ENCODE measurements at places on chromosomes 2 and 18.

DNA sequence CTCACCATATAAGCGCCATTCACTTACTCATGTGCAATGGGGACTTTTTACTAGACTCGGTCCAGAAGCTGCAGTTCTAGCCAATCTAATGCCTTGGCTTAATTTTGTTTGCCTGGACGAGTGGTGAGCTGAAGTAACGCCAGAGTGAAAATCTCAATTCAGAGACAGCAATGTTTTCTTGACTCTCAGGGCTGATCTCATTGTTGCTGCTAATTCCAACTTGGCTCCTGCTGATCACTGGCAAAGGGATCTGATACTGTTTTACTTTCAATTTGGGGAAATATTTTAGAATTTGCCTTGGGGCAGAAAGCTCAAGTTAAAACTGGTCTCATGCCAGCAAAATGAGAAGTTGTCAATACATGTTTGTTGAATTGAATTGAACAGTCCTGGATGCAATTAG, 906.6 kb upstream of the CDH2 start:
- DNase-seq: no peak

DNA sequence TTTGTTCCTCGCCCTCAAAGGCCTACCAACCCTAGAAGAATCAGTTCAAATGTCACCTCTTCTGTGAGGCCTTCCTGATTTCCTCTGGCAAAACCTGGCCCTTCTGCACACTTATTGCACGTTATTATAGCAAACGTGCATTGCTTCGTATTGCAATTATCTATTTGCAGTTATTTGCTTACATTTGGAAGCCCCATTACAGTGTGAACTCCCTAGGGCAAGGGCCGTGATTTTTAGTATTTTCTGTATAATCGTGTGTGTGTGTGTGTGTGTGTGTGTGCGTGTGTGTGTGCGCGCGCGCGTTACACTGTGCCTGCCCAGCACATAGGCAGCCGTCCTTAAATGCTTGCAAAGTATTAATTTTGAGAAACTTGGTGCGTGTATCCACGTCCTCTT, 460 bp upstream of the SEMA4F start:
- DNase-seq: no peak

GRCh38 chr2:39306626-39307025, 62.9 kb upstream of the CDKL4 start:
- DNase-seq: no peak

DNA sequence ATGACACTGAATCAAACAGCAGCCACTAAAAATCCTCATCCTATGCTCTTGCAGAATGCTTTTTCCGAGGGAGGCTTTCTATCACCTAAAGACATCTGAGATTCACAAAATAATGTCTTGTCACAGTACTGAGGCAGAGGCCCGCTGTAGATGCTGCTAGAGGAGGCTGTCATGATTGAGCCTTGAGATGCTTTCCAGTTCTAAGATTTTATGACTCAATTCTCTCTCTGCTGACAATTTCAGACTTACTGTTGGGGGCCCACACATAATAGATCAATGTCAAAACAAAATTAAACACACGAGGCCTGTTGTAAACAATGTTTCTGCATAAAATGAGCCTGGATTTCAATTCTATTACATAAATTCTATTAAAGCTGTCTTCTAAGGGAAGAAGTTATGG, 132.7 kb upstream of the ARL4C start:
- DNase-seq: no peak

DNA sequence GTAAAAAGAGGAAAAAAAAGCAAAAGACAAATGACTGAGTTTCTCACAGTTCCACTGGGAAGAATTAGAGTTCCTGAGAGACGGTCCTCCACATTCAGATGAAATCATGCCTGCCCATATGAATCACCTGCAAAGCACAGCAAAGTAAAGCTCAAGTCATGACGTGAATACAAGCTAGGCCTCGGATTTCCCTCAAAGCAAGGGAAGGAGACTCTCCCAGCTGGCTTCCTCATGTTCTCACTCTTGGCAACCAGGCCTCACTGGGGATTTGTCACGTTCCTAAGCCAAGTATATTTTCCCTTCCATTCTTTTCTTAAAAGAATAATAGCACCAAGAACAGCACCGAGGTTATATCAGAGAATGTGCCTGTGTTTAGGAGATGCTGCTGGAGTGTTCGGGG, 47.0 kb downstream of the CYP27C1 start:
- DNase-seq: no peak

DNA sequence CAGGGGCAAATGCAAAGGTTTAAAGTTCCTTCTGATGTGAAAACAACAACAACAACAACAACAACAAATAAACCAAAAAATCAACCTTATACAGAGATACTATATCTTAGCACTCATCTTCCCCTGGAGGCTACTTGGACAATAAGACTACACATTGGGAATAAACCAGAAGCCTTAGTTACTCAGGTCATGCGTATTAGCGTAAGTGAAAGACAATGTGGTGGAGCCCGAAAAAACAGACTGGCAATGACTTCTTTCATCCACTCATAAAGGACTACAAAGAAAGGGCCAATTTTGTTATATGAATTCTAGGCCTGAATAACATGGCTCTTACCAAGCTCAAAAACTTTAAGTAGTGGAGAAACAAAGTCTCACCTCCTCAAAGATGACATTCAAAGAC, 19.4 kb upstream of the PPP4R3B start:
- no peak for DNase-seq

GRCh38 chr2:237669628-237670392, 42.4 kb downstream of the LRRFIP1 start:
- no peak for DNase-seq

- no peak for DNase-seq
Observed at GRCh38 chr18:47150824-47151366, 595 bp upstream of the HDHD2 start.

DNA sequence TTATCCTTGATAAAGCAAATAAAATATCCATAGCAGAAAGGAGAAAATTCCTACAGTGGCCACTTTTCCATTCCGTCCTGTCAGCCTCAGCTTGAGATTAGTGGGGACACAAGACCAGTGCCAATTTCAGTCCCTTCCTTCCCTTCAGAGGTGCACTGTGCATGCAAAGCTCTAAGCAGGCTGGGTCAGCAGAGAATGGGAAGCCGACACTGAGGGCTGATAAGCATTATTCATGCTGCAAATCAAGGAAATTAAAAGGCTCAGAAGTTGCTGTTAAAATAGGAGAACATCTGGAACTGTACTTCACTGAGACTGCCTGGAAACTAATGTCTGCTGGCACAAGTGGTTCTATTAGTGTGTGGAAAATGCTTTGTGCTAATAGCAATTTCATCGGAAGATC, 534.3 kb downstream of the ADCYAP1 start:
- DNase-seq: no peak

- DNase-seq: no peak
Observed at GRCh38 chr18:54775686-54776085, 52.6 kb upstream of the RAB27B start.

DNA sequence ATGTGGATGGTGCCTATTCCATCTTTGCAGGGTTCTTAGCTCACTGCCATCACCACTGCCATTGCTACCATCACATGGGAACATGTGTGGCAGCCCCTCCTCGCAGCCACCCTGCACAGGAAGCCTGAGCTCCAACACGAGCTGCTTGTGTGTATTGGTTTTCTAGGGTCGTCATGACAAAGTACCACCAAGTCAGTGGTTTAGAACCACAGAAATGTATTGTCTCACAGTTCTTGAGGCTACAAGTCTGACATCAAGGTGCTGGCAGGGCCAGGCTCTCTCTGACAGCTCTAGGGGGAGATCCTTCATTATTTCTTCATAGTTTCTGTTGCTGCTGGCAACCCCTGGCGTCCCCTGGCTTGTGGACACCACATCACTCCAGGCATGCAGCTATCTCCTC, 10.3 kb upstream of the IL1R2 start:
- DNase-seq: no peak

- no peak for DNase-seq
Observed at GRCh38 chr2:17589406-17590035, 49.0 kb downstream of the VSNL1 start.

- no peak for DNase-seq
Observed at GRCh38 chr2:98685930-98686887, 44.7 kb downstream of the MGAT4A start.

DNA sequence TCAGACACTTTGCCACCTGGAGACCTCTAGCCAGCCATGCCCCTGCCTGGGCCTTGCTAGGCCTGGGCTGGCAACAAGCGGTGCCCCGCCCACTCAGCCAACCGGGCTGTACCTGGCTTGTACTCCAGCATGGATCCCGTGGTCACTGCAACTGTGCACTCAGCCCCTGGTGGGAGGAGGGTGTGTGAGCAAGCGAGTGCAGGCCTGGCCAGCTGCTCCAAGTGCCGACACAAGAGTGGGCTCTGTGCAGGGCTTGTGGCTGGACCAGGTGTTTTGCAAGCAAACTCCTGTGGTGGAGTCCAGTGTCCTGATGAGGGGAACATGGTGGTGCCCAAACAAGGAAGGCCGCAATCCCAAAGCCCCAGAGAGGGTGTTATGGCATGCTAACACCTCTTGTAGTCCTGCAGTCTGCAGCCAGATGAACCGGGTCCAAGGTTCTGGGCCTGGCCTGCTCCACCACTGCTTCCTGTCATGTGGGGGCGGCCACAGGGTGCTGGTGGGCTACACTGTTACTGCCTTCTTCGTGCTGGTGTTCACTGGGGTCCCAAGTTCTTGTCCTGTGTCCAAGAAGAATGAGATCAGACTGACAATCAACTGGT, 60.1 kb upstream of the CD28 start:
- DNase-seq: no peak

DNA sequence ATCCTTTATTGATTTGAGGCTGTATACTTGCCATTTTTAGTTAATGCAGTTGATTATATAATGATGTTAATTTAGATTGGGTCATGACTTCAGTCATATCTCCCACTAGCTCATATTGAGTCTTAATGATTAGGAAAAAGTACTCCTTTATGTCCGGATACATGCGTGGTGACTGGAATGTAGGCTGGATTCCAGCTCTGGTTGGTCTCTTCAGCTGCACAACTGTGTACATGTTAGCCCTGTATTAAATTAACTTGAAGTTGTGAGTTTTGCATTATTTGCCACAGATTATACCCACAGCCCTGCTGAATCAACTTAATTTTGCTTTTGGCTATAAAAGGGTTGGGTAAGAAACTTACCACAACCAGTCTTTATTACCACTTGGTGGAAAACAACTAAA, 22.5 kb downstream of the MOB4 start:
- no peak for DNase-seq

GRCh38 chr2:234334151-234334550, 162.7 kb downstream of the ARL4C start:
- no peak for DNase-seq

GRCh38 chr2:132760971-132761370, 91.0 kb upstream of the LYPD1 start:
- DNase-seq: no peak

DNA sequence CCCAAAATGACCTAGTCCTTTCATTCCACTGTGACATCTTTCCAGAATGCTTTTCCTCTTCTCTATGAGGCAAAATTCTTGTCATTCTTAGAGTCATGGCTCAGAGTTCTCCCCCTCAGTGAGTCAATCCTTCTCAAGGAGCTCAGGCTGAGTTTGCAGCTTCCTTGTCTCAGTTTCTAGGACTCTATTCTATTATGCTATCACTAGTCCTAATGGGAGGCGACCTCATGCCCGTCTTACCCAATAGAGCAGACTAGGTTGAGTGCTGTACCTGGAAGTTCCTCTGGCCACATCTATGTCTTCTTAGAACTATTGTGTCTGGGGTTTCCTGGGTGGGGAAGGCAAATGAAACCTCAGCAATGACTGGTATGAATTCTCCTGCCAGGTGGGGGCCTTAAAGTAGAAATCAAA, 51.5 kb downstream of the HAUS1 start:
- DNase-seq: no peak

DNA sequence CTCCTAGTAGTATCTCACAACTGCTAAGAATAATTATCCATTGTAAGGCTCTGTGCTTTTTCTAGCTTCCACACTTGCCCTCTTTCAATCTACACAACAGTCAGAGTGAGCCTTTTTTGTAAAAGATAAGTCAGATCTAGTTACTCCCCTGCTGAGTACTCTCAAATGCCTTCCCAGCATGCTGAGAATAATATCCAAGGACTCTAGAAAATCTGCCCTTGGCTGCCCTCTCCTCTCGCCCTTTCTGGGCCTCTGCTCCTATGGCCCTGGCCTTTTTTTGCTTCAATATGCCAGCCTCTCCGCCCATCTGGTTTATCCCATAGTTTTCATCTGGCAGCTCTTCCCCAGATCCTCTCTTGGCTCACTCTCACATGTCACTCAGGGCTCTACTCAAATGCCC, 455.9 kb upstream of the UBE2E3 start:
- DNase-seq: no peak

- no peak for DNase-seq
Observed at GRCh38 chr2:105258835-105259350, 17.4 kb downstream of the GPR45 start.

DNA sequence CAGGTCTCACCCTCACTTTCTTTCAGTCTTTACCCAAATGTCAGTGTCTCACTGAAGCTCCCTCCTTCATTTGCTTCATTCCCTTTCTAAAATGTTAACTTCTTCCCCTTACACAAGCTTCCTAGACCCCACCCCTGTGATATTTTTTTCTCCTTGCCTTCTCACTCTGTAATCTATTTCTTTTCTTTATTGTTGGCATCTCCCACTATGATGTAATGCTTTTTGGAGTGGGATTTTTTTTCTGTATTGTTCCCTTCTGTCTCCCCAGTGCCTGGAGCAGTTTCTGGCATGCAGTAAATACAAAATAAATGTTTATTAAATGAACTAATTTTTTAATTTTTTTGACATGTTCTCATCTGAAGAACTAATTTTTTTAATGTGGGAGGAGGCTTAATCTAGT, 55.9 kb upstream of the MAP3K20 start:
- DNase-seq: no peak

DNA sequence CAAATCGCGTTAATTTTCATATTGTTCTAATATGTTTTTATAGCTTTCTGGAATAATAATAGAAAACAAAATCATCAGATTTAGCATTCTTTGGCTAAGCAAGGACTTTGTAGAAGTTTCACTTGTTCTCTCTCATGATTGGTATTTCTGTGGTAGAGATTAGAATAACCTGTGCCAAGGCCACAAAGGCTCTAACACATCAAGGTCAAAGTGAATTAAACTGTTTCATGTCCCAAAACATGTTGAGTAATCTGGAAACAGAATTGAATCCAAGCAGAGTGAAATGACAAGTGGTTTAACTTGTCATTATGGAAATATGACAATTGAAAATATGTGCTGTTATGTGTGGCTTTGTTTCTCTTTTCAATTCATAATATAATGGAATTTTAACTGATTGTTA, 617.4 kb downstream of the CCDC85A start:
- DNase-seq: no peak

GRCh38 chr2:158969715-158970240, 1.3 kb downstream of the TANC1 start:
- no peak for DNase-seq

DNA sequence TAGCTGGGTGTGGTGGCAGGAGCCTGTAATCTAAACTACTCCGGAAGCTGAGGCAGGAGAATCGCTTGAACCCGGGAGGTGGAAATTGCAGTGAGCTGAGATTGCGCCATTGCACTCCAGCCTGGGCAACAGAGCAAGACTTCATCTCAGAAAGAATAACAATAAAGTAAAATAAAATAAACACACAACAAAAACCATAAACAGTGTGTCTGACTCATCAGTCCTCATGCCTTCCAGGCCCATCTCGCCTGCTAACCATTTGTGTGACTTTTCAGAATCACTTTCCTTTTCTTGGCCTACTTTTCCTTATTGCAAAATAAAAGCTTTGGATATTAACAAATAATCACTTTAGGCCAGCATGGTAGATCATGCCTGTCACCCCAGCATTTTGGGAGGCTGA, 42.0 kb upstream of the ASXL2 start:
- no peak for DNase-seq

- no peak for DNase-seq
Observed at GRCh38 chr2:113692698-113693428, 63.6 kb downstream of the SLC35F5 start.
